ENCODE measurements at places on chromosomes 2 and 18.

- DNase-seq, result no peak
Measured at GRCh38 chr2:242011516-242011915, 142.0 kb downstream of the RTP5 start.

DNA sequence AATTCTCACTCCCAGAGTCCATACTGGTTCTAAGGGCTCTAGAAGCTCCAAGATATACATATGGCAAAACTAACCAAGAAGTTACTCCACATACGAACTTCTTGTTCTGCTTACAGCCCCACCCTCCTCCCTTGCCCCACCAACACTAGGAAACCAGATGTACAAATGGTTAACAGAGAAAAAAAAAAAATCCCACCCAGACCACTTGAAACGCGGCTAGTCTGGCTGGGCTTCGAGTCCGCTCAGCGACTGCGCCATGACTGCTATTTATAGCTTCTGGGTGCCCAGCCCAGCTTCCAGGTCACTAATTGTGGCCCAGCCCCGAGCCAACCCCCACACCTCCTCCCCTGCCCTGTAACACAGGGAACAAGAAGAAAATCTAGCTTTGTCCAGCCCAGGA is 47.0 kb upstream of the IHH start:
- no peak for DNase-seq

DNA sequence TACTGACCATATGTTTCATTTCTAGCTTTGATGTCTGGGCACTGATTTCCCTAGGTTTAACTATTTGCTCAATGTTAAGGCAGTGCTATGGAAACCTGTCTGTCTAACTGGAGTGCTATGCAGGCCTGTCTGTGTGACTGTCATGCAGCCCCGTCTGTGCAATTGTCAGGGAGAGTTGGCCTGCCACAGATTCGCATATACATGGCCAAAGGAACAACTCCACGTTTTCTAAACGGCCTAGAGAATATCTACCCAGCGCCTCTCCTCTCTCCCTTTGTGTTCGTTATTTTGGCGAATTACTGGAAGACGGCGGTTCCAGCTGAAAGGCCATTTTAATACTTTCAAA is 59.6 kb upstream of the PSME4 start:
- no peak for DNase-seq

GRCh38 chr18:60693426-60693825 is 320.9 kb upstream of the MC4R start:
- DNase-seq, result no peak

DNA sequence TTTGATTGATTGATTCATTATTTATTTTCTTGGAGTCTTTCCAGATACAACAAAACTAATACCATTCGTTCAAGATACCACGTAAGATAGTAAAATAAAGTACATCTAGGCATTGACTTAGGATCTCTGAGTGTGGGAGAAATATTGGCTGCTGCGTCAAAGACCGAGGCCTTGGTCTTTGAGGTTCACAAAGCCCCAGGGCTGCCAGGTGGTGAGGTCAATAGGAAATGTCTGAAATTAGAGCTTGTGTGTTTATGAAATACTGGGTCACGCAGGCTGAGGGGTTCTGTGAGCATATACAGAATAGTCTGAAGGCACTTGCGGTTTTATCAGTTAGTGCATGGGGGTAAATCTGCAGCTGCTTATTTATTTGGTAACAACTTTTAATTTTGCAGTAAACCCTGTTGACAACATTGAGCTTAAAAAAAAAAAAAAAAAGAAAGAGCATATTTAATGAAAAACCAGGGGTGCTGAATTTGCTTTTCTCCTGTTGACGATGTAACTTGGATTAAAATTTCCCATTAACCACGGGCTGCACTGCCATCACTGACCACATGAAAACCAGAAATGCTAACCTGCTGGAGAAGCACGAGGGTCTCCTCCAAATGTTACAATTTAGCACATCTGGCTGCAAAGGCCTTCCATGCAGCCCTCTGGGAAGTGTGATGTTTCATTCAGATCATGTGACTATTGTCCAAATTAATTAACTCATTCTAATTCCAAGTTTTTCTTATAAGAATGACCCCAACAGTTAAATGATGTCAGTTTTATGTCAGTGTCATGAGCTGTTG is 27.1 kb upstream of the SERPINB12 start:
- DNase-seq, result no peak

GRCh38 chr2:224831530-224831929 is 115.4 kb upstream of the CCDC195 start:
- DNase-seq, result no peak

- DNase-seq, result no peak
Measured at GRCh38 chr18:63405986-63406385, 16.3 kb downstream of the VPS4B start.

Measured in H54 (cell line).